Esophagus squamous epithelium (tissue), 5 donors: ENCODE measurements at places on chromosomes 5 and 9.

DNA sequence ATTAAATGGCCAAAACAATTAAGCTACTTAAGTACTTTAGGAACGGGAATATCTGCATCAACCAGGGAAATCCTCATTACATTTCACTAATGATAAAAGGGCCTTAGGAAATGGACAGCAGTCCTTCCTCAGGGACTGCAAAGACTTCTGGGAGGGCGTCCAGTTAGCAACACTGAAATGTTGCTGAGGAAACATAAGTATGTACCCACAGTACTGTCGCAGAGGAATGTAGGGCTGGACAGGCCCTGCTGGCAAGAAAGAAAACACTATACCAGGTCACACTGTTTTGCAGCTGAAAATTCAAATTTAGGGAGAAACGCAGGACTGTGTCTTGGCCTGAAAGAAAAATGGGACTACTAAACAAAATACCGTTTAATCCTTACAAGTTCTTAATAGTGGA, 1.3 kb downstream of the C5orf15 start:
- DNase-seq: no peak

- no peak for DNase-seq
These were observed 6.7 kb upstream of the CAST start for GRCh38 chr5:96655506-96655905.

DNA sequence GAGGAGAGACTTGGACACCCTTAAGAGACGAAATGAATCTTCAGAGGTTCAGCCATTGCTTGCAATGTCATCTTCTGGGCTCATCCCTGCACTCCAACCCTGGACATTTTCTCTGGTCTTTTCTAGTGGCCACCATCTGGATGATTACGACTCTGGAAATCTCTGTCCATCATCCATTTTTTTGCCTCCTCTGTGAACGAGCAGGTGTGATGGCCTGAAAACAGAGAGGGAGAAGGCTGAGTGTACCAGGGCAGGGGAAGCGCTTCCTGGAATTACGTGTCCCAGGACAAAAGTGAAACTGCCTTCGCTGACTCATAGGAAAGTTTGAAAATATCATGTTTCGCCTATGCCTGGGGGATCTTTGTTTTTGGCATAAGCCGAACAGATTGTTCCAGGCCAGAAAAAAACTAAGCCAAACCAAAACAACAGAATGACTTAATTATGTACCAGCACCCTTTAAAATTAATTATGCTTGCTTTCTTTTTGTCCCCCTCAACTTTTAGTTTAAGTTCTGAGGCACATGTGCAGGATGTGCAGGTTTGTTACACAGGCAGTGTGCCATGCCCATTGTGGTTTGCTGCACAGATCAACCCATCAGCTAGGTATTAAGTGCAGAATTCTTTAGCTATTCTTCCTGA, 31.9 kb downstream of the ANKRD33B start:
- DNase-seq: no peak

DNA sequence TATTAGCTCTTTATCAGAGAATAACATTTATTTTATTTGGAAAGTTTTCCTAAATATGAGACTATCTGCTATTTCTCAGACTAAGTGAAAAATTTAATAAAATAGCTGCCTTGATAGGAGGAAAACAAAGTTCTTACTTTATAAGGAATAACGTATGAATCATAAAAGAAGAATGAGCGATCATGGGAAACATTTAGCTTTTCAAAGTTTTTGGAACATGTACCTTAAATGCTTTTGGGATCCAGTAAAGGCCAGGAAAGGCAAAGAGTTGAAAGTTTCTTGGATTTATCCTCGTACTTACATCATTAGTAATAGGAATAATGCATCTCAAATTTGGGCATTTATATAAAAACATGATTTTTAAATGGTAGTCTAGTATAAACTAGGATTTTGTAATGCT, 19.4 kb downstream of the OGN start:
- no peak for DNase-seq

- DNase-seq: no peak
These were observed 1356.8 kb upstream of the ACO1 start for GRCh38 chr9:31027678-31028077.

DNA sequence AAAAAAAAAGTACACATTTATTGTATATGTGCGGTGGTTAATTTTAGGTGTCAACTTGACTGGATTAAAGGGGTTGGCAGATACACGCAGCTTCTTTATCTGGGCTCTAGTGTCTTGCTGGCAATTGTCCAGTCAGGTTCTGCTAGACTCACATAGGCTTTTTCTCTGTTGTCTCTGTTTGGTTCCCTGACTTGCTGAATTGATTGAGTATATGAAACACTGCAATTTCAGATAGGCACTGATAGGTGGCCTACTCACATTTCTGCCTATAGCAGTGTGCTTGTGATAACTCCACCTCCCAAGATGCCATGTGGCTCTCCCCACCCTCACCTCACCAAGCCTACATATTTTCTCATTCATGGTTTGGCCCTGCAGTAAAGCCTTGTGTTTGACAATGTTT, 52.5 kb downstream of the AOPEP start:
- DNase-seq: no peak

DNA sequence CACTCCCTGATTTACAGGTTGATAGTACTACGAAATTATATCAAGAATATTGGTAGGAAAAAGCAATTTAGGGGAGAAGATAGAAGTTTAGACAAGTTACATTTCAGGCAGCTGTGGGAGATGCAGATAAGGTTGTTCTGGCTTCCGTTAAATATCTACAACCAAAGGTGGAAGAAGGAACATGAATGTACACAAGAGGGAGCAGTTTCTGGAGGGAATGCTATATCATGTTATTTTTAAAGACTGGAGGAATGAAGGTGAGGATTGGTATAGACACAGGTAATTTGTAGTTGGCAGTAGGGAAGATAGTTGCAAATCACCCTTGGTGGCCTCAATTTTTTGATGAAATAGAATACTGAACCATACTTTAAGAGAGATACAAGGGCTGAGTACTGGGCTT, 187.3 kb upstream of the NMUR2 start:
- no peak for DNase-seq

DNA sequence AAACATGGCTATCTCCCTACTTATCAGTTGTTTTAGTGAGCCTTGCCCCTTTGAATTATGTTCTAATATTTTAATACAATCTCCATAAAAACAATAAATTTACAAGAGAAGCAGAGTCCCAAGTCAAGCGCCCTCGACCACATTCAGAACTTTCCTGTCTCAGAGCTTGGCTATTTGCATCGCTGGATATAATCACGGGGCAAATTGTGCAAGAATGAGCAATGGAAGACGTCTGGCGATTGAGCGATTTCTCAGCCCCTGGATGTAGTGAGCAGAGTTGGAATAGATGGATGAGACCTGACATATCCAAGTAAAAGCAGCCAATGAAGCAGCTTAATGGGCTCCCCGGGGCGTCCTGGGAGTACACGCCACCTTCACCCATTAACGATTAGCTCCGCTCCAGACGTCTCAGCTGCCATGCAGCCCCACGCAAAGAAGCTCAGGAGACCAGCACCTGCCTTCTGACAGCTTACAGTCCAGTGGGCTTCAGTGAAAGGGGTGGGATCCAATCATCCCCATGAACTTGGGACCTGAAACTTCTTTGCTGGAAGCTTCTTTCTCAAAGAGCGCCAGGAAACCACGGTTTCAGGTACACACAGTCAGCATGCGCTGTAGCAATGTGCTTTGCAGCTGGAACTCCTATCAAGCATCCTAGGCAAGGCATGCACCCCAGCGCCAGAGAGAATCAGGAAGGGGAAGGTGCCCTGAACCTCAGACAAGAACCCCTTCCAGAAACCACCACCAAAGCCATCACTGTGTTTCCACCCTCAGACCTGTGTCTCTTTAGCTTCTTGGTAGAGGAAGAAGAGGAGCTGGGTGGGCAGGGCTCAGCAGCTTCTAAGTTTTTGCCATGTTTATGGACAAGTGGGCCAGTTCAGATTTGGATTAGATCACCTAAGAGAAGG, 92.0 kb upstream of the IRX4 start:
- no peak for DNase-seq

- no peak for DNase-seq
These were observed 45.4 kb downstream of the PTTG1 start for GRCh38 chr5:160466889-160467554.

DNA sequence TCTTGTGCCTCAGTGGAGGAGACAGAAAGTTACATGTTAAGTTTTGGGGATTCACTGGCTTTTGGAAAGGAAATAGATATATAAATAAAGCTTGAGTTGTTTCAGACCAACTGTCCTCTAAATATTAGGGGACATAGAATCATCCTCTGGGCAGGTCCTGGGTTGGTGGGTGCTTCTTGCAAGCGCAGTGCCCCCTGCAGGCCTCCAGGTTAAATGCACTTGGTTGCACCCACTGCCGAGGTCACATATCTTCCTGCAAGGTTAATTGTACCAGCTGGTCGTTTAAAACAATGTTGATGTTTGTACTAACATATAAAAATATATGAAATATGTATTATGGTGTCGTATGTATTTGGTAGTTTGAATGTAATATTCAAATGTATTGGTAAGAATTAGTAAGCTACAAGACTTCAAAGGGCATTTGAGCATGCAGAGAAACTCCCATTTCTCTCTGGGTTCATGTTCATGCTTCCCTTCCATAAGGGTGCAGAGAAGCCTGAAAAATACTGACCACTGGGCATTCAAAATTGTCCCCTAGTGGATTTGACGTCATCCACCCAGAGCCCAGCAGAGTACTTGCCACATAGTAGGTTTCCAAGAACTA, 87.0 kb downstream of the ZNF618 start:
- DNase-seq: no peak
